Activated CD8-positive, alpha-beta T cell treated with anti-CD3 and anti-CD28 coated beads, Interleukin-2, amount 10 ng/mL, durations not matched to agents 7 days and 5 days (primary cell): ENCODE measurements at places on chromosomes 3 and 15. TPM values are rescaled to one million over a fixed set of nuclear protein-coding genes. Genes with fewer than 3 reads are reported as not detected.

PRICKLE2 gene
- not detected for total RNA-seq

PIK3CB gene
- total RNA-seq = 3.6 TPM

KCNMB2 gene
- total RNA-seq = not detected

GOLGA6C gene
- not detected for total RNA-seq

ATRIP gene
- total RNA-seq = 20.3 TPM

CLDN16 gene
- total RNA-seq = not detected

ACAN gene
- not detected for total RNA-seq

TMEM40 gene
- not detected for total RNA-seq

GOLGA8G gene
- total RNA-seq = not detected

CYP11A1 gene
- total RNA-seq = not detected

CYB561D2 gene
- 42.5 TPM for total RNA-seq

CLDN18 gene
- total RNA-seq = not detected

PLSCR4 gene
- total RNA-seq = 0.31 TPM

A4GNT gene
- total RNA-seq = not detected

AHSG gene
- total RNA-seq = not detected

ALCAM gene
- 5.1 TPM for total RNA-seq

PPM1L gene
- total RNA-seq = 3.9 TPM

CTXND1 gene
- total RNA-seq = not detected

TMEM266 gene
- total RNA-seq = not detected

THSD4 gene
- total RNA-seq = not detected

CYP8B1 gene
- not detected for total RNA-seq

CASR gene
- not detected for total RNA-seq

SLC9A9 gene
- total RNA-seq = 7.4 TPM

LIPH gene
- not detected for total RNA-seq

NANOGP8 gene
- not detected for total RNA-seq

TRIM42 gene
- not detected for total RNA-seq

GPR171 gene
- 115 TPM for total RNA-seq

AGTR1 gene
- total RNA-seq = not detected

LIPC gene
- total RNA-seq = 4.1 TPM

TMCO5A gene
- total RNA-seq = not detected

ENTPD3 gene
- total RNA-seq = not detected

SLC15A2 gene
- 3.9 TPM for total RNA-seq

XPC gene
- 31.6 TPM for total RNA-seq

PCSK6 gene
- total RNA-seq = 0.68 TPM
